Activated B cell treated with CpG ODN at 0.5 μM for 24 hours (primary cell): ENCODE measurements at places on chromosomes 3 and 15.

DNA sequence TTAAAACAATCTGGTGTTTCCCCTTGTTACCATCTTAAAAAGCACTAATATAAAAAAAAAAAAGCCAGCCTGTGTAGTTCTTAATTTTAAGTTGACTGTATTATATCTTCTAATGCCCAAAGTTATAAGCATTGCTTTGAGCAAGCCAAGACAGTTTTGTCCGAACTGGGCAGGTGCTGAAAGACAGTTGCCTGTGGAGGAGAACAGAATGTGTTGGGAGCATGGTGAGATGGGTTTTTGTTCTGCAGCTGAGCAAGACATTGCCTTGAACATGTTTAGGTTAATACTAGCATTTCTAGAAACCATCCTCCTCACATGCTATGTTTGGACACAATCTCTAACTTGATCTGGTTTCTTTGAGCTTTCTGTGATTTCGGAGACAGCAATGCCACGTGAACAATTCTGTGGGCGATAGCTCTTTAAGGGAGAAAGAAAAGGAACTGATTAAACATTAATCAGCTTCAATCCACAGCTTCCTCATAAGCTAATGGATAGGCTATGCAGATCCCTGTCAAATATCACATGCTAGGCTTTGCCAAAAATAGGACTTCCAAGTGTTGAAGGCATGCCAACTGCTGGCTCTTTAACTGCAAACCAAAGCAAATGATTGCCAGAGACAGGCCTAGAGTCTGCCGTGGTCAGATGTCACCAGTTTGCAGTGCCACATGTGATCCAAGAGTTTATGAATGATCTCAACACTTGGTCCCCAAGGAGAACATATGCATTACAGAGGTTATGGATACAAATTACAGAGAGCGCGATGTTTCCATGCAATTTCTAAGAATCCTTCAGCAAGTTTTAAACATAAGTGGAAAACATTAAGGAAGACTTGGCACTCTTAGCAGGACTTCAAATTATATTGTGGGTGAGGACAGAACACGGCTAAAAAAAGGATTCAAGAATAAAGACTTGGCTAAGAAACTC lies 428.1 kb downstream of the ROBO2 start:
- no peak for DNase-seq

- DNase-seq: no peak
These were observed 99.0 kb downstream of the TMEM266 start for GRCh38 chr15:76158815-76159214.

GRCh38 chr3:124044956-124045355 lies 53.0 kb upstream of the ROPN1 start:
- DNase-seq: no peak

- no peak for DNase-seq
These were observed 8.5 kb downstream of the AMOTL2 start for GRCh38 chr3:134365766-134366065.

- DNase-seq: no peak
These were observed 51.9 kb upstream of the GAP43 start for GRCh38 chr3:115571413-115571812.

DNA sequence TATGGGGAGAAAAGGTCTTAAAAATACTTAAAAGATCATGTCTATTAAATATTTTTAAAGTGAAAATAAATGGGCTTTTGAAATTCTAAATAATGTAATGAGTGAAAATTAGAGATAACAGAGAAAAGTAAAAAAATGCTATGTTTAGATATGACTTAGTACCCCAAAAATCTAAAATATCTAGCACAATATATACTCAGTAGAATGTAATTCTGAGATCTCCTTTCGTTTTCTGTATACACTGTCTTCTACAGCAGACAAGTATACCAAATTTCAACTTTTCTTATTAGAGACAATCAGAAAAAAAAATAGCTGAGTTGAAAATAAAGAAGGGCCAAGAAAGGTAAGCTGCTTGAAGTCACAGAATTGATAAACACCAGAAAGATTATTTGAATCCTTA lies 140.8 kb downstream of the ADAM10 start:
- no peak for DNase-seq

DNA sequence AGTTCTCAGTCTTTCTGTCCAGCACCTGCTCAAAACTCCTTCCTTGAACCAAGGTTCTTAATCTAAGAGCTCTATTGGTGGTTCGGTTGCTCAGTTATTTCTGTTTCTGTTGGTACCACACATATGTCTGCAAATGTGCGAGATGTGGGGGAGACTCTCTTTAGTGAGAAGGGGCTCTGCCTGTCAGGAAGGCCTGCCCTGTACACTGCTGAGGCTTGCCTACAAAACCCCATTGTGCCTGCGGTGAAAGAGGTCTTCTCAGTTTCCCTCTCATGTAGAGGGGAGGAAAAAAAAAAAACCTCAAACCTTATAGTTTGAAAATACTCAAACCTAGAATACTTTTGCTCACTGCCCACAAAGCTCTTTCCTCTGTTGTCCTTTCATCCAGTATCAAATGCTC lies 142.4 kb downstream of the CLSTN2 start:
- DNase-seq: no peak

- no peak for DNase-seq
These were observed 38.7 kb upstream of the CSPG5 start for GRCh38 chr3:47617086-47618010.

- no peak for DNase-seq
These were observed 113.8 kb downstream of the PPM1L start for GRCh38 chr3:160869825-160870224.

DNA sequence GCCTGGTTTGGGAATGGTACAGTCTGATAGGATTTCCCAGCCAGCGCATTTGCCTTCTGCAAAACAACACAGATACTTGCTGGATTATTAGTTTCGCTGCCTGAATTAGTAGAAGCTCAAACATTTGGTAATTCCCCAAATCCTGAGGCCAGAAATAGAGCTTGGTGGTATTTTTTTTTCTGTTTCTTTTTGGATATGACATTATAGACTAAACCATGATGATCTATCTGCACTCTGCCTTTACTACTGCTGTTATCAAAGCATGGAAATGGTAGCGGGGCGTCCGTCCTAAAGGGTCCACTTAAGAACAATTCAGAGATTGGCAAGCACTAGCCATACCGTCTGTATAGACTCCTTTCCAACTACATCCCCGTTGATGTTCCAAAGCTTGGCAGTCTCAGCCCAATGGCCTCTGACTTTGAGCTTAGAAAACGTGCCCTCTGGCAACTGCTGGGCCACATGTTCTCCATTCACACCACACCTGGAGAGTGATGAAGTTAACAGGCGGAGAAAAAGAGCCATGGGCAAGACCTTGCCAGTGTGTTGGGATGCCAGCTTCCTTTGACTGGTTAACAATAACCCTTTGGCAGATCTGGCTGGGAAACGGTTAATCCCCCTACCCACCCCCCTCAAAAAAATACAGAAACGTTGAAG lies 241.0 kb upstream of the NR2F2 start:
- no peak for DNase-seq
